Testis (tissue), 5 donors: ENCODE measurements at places on chromosomes 4 and X. TPM values are rescaled to one million over a fixed set of nuclear protein-coding genes. Genes with fewer than 3 reads are reported as not detected.

- no peak for DNase-seq
Observed at GRCh38 chr4:182483685-182484084, 240.5 kb downstream of the TENM3 start.

GRCh38 chr4:47203593-47203992 is 172.2 kb downstream of the GABRB1 start:
- no peak for DNase-seq

DNA sequence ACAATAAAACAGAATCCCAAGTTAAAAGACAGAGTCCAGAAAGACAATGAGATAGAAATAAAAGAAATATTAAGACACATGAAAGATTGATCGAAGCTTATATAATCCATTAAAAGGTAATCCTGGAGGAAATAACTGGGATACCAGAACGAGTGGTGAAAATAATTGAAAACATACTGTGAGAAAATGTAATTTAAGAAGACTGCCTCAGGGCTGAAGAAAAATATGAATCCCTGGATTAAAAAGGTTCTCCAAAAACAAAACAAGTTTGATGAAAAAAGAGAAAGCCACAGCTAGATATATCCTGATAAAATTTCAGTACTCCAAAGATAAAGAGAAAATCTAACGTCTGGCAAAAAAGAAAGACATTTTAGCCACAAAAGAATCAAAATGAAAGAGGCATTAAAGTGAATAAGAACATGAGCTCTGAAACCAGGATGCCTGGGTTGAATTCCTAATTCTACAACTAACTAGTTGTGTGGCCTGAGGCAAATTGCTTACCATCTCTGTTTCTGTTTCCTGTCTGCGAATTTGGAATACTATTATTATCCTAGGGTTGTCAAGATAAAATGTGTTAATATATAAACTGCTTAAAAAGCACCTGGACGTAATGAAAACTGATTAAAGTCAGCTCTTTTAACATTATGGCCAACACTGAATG is 5.5 kb downstream of the DDX60L start:
- no peak for DNase-seq

SORCS2 gene
- total RNA-seq = 2.7 TPM

DNA sequence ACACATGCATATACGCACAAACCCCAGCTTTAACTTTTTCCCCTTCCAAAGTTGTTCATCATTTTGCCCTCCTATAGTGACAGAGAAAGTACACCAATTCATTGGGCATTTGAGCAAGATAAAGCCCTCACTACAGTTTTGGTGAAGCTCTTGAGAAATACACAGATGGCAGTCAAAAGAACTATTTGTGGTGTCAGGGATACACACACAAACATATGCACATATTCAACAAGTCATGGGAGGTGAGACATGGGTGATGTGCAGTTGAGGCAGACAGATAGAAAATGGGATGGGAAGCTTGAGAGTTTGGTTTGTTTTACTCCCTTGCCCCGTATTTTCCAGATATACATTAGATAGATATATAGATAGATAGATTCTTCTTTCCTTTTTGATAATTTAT is 11.8 kb upstream of the SHROOM4 start:
- DNase-seq = no peak

DNA sequence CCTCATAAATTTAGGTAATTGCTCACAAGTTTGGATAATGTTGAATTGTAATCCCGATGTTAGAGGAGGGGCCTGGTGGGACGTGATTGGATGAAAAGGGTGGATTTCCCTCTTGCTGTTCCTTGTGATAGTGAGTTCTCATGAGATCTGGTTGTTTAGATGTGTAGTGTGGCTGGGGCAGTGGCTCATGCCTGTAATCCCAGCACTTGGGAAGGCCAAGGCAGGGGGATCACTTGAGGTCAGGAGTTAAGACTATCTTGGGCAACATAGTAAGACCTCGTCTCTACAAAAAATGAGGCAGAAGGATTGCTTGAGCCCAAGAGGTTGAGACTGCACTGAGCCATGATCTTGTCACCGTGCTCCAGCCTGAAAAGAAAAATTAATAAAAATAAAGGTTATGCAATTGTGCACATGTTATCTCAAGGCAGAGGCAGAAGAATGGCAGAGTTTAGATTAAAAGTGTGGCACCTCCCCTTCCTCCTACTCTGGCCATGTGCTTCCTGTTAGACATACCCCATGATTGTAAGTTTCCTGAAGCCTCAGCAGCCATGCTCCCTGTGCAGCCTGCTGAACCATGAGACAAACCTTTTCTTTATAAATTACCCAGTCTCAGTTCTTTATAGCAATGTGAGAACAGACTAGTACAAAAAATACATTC is 36.5 kb downstream of the ERVMER34-1 start:
- DNase-seq = no peak

DNA sequence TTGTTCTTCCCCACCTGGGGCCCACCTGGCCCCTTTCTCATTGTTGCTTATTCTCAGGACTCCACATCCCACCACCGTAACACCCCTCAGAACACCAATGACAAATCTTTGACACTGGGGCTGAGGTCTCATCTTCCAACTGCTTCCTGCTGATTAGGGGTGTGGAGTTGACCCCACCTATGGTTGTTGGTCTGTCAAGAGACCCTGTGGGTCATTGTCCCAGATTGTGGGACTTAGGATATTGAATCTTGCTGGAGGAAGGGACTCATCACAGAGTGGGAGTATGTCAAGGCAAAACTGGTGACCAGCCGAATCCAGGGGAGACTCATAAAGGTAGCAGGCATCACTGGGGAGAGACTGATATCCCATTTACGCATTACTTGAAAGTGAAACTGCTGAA is 140.2 kb upstream of the PLAC1 start:
- no peak for DNase-seq

PFKFB1 gene
- total RNA-seq = 1.4 TPM

RENBP gene
- total RNA-seq = 2.8 TPM

- no peak for DNase-seq
Observed at GRCh38 chr4:38406243-38406642, 257.8 kb upstream of the KLF3 start.

DNA sequence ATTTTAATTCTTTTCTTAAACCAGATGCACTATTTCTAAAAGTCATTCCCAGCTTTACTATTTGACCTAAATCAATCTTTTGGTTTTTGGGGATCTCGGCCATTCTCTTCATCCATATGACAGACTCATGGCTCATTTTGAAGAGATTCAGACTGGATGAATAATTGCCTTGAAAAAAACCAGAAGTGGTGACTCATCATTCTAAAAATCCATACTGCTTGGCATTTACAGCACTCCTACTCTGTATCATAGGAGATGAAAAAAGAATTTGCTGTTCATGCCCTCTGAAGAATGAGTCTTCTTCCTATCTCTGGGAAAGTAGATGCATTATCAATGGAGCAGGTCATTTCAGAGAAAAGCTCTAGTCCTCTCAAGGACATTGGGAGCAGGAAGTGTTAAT is 220.5 kb upstream of the RPS6KA3 start:
- no peak for DNase-seq

DNA sequence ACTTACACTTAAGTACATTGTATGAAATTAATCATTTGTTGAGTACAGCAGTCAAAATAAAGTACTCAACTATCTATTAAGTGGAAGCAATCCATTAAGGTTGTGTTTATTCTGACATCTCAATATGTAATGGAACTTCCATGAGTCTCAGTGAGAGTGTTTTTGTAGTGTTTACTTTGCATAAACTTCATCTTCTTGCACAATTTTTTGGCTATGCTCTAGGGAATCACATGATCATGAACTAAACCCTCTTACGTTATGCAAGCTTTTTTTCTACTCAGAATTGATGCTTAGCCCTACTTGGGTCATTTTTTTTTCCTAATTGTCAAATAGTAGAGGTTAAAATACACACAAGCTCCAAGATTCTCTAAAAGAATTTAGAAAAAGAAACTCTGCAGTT is 21.1 kb upstream of the PIGA start:
- DNase-seq = no peak

GRCh38 chr4:6200011-6200921 is at the start of gene JAKMIP1:
JAKMIP1 (minus strand) TSS chr4:6200549; CDS start chr4:6112850, 87,699 bp downstream.
- peak; percentile 93 for DNase-seq

IL13RA2 gene
- total RNA-seq = 9.7 TPM

GRCh38 chr4:56426273-56426672 is 9.1 kb downstream of the PPAT start:
- no peak for DNase-seq

DNA sequence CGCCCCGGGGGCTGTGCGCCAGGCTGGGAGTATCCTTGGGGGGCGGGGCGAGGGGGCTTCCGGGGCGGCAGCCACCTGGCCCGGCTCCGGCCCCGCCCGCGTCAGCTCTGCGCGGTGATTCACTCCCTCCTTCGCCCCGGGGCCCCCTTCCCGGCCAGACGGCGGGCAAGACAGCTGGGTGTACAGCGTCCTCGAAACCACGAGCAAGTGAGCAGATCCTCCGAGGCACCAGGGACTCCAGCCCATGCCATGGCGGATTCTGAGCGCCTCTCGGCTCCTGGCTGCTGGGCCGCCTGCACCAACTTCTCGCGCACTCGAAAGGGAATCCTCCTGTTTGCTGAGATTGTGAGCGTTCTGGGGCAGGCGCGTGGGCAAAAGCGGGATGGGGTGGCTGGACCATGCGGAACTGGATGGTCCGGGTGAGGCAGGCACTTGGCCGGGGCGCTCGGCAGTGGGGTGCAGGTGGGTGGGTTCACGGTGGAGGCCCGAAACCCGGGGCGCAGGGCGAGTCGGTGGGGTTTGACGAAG is at the start of gene PLP2:
Gene PLP2 (plus strand): TSS at position 147 of the 528 bp plus-strand sequence. CDS start 103 bp downstream, at position 250.
- DNase-seq = peak; percentile 34

GRCh38 chr4:85149676-85150075 is 183.2 kb upstream of the WDFY3 start:
- DNase-seq = no peak

SRPK3 gene
- total RNA-seq = 2.2 TPM

DCHS2 gene
- 6.5 TPM for total RNA-seq

FGG gene
- total RNA-seq = 2.8 TPM

- no peak for DNase-seq
Observed at GRCh38 chrX:68185161-68185560, 248.1 kb downstream of the OPHN1 start.

KIAA0232 gene
- total RNA-seq = 48.0 TPM

DNA sequence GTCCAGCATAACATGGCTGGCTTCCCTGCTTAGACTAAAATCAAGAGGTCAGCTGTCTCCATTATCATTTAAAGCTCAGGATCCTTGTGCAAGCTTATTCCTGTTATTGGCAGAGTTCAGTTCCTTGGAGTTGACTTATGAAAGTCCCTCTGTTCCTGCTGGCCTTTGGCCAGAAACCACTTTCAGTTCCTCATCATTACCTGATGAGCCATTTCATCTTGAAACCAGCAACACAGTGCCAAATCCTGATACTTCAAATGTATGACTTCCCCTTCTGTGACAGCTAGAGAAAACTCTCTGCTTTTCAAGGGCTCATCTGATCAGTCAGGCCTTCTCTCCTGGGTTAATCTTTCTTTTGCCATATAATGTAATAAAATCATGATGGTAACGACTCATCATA is 110.6 kb upstream of the FSTL5 start:
- DNase-seq = peak; percentile 22

DNA sequence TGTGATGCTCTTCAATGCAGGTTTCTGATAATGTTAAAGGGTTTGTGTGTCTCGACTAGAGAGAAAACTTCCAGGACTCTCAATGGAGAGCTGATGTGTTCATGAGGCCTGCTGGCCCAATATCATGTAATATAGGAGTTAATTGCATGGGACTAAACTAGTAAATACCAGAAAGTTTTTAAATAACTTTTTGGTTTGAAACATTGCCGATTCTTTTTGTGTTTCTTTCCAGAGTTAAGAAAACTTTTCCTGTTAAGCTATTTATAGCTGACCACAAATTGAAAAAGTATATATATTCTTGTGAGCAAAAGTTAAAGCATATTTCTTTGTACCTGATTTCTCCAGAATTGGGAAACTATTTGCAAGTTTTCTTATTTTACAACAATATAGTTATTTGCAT is 49.7 kb downstream of the FAM9B start:
- no peak for DNase-seq

- DNase-seq = no peak
Observed at GRCh38 chr4:139918591-139918990, 235.4 kb downstream of the MAML3 start.

- no peak for DNase-seq
Observed at GRCh38 chr4:80566203-80566872, 230.8 kb downstream of the CFAP299 start.

RAB40A gene
- 29.5 TPM for total RNA-seq

NFXL1 gene
- 26.9 TPM for total RNA-seq

DNA sequence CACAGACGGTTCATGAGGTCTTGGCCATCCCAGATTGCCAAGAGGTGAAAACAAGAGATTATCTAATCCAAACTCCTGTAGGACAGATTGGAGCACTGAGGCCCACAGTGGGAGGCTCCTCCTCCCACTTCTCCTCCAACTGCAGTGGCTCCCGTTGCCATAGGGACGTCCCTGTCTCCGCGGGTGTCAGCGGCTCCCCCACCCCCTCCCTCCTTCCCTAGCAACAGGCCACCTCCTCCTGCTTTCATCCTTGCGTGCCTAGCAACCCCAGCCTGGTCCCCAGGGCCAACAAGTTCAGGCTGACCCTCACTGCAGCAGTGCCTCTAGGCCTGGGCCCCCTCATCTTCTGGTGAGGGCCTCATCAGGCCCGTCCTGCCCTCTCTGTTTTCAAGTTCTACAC is 6.8 kb upstream of the IQSEC2 start:
- no peak for DNase-seq

RASL11B gene
- total RNA-seq = 25.5 TPM

L1CAM gene
- 1.7 TPM for total RNA-seq

NXF2B gene
- total RNA-seq = 4.1 TPM

MAGEB2 gene
- total RNA-seq = 50.9 TPM

DNA sequence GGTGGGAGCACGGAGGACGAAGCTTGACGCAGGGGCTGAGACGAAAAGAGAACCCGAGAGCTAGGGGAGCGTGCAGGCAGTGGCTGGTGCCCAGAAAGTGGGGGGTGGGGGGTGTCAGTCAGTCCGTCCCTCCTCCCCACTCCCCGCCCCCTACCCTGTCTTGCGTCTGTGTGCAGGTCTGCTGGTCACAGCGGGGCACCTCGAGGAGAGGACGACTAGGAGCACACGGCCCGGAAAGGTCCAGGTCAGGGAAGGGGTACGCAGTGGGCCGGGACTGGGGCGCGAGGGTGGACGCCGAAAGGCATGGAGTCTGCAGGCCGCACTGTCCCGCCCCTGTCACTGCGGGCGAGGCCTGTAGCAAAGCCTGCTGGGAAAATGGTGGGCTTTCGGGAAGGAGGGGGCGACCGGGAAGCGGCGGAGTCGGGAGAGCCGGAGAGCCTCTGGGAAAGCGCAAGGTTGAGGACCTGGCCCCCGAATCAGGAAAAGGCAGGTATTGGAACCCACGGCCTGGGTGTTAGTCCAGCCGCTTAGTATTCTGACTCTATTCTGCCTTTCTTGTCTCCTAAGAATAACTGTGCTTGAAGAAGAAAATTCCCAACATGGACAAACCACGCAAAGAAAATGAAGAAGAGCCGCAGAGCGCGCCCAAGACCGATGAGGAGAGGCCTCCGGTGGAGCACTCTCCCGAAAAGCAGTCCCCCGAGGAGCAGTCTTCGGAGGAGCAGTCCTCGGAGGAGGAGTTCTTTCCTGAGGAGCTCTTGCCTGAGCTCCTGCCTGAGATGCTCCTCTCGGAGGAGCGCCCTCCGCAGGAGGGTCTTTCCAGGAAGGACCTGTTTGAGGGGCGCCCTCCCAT is 769 bp downstream of the TCEAL1 start:
- DNase-seq = peak; percentile 80
